NCI-H1105 (cell line): ENCODE measurements at places on chromosomes 2 and 18.

DNA sequence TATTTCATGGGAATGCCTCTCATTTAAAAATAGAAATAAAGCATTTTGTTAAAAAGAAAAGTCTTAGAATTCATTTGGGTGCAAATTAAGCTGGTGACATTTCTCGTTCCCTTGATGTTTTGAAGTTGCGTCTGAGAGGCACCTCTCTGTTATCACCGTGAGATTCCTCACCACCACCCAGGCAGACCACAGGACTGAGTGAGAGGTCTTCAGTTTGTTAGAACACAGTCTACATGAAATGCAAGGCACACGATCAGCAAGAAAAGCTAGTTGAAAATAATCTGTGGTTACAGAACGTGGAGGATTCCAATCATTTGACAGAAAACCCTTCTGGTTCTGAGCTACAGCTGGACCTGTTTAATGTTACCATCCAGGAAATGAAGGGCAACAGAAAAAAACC, 116.0 kb downstream of the UXS1 start:
- DNase-seq = no peak

GRCh38 chr2:178844269-178844668, 37.0 kb upstream of the TTN start:
- no peak for DNase-seq

- DNase-seq = no peak
Observed at GRCh38 chr2:10787176-10787968, 25.2 kb downstream of the PDIA6 start.

- no peak for DNase-seq
Observed at GRCh38 chr2:202510911-202511310, 123.9 kb upstream of the FAM117B start.

DNA sequence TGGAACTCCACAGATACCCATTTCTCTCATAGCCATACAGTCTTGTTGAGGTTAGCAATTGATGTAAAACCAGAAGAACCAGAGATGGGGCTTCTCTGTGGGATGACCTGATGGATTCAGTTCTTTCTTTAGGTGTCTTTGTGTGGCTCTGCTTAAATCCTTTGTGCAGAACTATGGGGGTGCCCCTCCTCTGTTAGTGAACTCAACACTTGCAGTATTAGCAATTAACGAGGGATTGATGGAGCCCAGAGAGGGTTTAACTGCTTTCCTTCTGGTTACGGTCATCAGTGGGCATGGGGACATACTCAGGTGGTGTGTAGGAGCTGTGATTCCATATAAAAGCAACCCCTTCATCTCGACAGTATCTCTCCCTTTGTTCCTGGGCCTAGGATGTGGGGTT, 406.8 kb upstream of the FAM98A start:
- DNase-seq = no peak

DNA sequence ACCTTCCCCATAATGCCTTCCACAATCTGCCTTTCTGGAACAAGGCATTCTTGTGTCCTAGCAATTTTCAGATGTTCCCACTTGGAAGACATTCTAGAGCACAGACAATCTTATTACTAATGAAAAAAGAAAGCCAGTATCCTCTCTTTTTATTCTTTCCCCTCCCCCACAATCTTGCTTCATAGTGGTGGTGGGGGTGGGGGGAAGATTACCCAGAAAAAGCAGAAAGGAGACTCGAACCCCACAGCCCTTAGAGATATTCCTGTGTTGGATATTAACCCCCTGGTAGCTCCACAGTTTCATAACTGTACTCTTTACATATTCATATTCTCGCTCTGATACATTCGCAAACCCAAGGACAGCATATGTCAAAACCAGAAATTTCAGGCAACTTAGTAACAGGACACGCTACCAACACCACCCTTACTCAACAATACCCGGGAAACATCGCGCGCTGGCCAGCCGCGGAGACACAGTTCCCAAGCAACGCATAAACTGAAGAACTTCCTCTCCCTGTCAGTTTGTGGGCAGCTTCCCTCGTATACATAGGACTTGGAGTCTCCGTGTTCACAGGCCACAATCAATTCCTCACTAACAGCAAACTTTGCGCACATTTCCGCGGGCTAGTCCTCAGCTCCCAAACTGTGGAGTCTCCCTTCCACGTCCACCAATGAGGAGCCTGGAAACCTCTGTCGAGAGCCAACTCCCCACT, 793 bp downstream of the NR4A2 start:
- peak; percentile 5 for DNase-seq

DNA sequence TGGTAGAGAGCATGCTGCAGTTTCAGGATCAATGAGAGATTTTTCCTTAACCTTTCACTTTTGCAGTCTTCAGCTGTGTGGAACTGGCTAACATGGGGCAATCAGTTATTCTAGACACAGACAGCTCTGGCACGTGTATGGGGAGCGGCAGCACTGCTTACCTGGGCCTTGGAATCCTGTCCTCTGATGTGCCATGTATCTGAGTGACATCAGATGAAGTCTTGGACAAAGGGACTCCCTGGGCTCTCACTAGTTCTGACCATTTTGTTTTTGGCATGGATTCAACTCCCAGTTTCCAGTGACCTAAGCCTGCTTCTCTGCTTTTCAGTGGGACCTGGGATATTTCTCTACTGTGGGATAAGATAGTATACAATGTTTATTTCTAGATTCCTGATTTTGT, 54.3 kb downstream of the RNF144A start:
- no peak for DNase-seq

GRCh38 chr18:44539926-44540325, 140.8 kb upstream of the SETBP1 start:
- no peak for DNase-seq

DNA sequence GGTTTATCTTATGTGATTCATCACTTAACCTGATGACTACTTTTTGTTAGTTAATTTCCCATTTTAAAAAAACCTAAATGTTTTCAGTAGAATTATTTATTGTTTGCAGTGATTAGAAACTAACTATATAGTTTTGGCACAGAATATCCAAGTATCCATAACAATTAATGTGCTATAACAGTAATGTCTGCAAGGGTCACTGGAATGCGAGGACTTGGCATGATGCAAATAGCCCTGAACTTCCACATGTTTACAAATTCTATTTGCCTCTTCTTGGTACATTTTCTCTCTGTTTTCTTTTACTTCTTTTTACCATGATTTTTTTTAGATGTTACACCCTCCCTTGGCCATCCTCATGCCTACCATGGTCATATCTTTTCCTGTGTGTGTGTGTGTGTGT, 49.3 kb upstream of the GALNT3 start:
- DNase-seq = no peak

GRCh38 chr18:677145-677544, 19.7 kb downstream of the TYMS start:
- DNase-seq = no peak

DNA sequence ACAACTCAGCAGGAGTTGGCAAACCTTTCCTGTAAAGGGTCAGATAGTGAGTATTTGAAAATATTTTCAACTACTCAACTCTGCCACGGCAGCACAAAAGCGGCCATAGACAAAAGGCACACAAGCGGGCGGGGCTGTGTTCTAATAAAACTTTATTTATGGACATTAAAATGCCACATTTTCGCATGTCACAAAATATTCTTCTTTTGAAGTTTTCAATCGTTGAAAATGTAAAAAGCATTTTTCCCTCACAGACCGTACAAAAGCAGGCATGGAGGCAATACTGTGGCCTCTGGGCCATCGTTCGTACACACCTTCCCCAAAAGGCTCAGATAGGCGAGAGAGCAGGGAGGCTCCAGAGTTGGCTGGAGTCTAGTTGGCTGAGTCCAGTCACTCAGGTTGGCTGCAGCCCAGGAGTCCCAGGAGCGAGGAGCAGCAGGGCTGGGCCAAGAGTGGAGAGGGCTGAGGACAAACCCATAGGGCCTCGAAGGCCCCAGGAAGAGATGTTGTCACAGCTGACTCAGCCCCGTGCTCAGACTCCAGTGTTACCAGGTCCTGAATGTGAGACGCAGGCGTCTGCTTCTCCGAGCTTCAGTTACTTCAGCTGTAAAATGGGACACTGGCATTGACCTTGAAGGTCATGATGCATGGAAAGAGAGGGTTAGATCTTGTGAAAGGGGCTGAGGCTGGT, 42.5 kb downstream of the SDC1 start:
- DNase-seq = no peak

GRCh38 chr2:104321796-104322349, 532.0 kb upstream of the POU3F3 start:
- DNase-seq = no peak

DNA sequence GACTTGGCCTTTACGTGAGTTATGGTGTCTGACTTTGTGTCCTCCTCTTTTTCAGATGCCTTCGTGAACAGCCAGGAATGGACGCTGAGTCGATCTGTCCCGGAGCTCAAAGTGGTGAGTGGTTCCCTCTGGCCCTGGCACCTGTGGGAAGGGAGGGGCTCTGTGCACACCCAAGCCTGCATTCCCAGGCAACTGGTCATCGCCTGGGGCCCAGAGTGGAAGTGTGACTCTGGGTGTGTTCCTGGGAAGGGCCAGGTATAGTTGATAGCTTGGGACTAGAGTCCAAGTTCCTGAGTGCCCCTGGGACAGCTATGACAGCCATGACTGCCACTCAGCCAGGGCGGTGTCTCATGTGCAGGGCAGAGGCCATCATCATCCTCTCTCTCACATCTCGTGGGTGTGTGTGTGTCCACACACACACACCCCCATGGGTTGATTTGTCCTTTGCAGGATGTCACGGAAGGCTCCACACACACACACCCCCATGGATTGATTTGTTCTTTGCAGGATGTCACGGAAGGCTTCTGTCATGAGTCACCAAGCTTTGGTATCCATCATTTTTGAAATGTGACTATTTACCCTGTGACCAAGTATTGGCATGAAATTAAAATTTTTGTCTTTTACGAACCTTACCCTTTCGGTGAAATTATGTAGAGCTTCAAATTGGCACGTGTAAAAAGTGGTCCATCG, 215.4 kb downstream of the AGAP1 start:
- DNase-seq = no peak

- no peak for DNase-seq
Observed at GRCh38 chr18:23169673-23170044, 34.4 kb downstream of the CABLES1 start.

- DNase-seq = no peak
Observed at GRCh38 chr2:72603481-72603880, 222.4 kb downstream of the EXOC6B start.

DNA sequence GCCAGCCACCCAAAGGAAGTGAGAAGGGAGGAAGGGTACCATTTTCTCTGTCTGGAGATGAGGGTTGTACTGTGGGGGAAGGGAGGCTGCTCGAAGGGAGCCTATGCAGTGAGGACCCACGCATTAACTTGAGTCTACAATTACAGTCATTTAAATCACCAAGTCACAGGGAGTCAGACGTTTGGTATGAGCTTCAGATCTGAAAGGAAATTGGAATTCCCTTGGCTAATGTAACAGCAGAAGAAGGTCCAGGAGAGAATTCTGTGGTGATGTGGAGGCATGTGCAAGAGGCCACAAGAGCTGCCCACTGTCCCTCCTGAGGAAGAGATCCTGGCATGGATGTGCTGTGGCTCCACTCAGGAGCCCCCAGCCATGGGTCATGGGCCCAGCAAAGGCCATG, 22.5 kb downstream of the DAPL1 start:
- no peak for DNase-seq

DNA sequence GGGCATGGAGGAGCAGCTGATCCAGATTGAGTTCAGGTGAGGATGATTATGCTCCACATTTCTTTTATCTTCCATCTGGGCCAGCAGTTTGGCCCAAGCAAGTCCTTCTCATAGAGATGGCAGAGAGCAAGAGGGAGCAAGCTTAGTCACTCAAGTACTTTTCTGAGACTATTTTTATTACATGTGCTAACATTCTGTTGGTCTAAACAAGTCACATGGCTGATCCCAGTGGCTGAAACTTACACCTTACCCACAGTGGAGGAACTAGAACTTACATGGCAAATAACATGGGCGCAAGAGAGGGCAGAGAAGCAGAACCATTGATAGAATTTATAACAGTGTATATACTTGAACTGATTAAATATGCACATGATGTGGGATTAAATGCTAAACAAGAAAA, 105.7 kb downstream of the KYNU start:
- no peak for DNase-seq

GRCh38 chr2:239312741-239313667, 87.8 kb downstream of the HDAC4 start:
- DNase-seq = no peak

GRCh38 chr2:169107645-169108044, 38.3 kb downstream of the DHRS9 start:
- no peak for DNase-seq

DNA sequence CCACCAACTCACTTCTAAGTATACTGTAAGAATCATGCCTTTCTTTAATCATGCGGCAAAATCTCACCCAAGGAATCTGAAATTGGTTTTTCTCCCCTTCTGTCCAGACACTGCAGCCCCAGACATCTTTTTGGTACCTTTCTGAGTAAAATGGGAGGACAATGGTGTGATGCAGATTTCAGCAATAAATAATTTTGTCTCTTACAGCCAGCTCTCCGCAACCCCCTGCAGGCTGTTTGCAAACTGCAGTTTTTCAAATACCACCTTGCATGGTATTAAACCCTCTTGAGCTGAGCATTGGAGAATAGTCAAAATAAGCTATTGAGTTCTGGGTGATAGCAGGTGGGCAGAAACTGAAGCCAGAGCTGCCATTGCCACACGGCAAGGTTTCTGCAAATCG, 32.2 kb downstream of the GPR39 start:
- peak; percentile 4 for DNase-seq

DNA sequence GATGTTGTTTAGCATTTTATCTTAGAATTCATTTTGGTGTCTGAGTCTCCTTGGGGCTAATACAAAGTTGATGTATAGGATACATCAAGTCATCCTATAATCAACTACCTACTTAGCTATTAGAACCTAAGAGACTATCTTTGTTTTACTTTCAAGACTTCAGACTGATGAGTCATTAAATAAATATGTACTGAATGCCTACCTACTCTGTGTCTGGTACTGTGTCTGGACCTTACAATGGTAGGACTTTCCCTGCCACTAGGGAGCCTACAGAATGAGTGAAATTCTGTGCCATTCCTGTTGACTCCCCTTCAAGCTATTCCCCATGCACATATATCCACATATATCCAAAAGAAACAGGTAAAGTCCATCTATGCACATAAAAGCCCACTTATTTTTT, 114.5 kb downstream of the ERBB4 start:
- DNase-seq = no peak

- no peak for DNase-seq
Observed at GRCh38 chr2:141508086-141508752, 622.6 kb downstream of the LRP1B start.

- no peak for DNase-seq
Observed at GRCh38 chr2:9657731-9658130, 26.9 kb upstream of the YWHAQ start.

- DNase-seq = peak; percentile 16
Observed at GRCh38 chr18:22223254-22223964, 54.0 kb downstream of the GATA6 start.

- no peak for DNase-seq
Observed at GRCh38 chr2:234672498-234673150, 175.7 kb upstream of the ARL4C start.

GRCh38 chr2:126669772-126670171, 13.8 kb downstream of the GYPC start:
- DNase-seq = no peak
